Renal cortex interstitium (tissue), 15 donors: ENCODE measurements at places on chromosomes 16 and 17.

DNA sequence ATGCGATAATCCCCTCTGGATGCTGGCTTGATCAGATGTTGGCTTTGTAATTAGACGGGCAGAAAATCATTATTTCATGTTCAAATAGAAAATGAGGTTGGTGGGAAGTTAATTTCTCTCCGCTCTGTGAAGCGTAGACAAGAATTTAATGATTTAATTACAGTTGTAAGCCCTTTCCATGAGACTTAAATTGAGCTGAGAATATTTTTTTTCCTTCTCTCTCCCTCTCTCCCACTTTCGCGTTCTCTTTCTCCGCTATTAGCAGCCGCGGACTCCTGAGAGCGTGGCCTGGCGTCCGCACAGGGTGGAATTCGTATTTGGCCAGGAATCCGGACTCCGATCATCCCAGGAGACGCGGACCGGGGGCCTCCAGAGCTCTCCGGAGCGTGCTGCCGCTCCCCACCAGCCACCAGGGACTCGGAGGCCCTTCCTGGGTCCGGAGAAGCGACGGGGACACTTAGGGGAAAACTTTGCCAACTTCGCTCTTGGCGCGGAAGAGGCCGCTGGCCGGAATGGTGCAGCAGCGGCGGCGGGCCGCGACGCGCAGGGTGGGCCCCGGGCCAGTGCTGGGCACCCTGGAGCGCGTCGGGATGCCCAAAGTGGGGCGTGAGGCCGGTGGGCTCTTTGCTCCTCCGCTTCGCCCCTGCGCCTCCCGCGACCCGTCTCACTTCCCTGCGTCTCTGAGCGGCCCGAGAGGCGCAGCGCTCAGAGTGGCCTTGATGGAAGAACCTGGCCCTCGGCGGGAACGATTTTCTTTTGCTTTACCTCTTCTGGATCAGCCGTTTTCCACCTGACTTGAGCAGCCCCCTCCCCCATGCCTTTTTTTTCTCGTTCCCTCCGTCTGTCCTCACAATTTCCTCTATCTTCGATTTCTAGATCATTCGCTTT lies 3.6 kb upstream of the IRX3 start:
- DNase-seq = no peak

DNA sequence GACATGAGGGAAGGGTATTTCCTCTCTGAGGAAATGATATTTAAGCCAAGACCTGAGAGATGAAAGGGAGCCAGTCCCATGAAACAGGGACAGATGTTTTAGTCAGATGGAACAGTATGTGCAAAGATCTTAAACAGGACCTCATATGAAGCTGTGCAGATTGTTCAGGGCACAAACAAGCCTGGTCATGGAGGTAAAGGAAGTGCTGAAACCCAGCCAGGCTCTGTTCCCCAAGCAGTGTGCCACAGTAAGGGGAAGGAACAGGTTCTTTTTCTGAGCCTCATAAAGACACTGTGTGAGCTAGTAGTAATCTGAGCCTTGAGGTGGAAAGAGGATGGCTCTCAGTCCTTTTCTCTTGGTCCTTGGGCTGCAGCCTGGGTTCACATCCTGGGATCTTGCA lies 159.9 kb downstream of the ANKFN1 start:
- no peak for DNase-seq

- DNase-seq = no peak
These were observed 1.1 kb upstream of the FAM20A start for GRCh38 chr17:68602289-68602688.

DNA sequence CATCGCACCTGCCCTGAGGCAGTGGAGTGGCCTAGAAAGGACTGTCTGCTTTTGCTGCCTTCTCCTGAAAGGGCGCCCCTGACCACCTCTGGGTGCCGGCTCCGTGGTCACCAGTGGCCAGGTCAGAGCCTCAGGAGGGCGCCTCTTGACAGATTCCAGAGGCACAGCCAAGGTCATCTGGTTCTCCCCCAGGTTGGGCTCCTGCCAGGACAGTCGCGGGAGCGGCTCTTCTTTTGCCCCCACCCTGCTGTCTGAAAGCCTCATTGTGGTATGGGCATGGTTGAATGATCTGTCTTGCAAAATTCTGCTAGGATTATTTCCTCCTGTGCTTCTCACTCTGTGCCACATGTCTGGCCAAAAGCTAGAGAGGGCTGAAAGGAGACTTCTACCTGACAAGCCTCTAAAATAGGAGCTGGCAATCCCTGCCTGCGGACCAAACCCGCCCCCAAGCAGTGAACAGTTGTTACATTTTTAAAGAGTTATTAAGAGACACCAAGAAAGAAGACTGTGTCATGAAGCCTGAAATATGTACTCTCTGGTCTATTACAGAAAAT lies 82.8 kb downstream of the SNX29 start:
- DNase-seq = no peak

DNA sequence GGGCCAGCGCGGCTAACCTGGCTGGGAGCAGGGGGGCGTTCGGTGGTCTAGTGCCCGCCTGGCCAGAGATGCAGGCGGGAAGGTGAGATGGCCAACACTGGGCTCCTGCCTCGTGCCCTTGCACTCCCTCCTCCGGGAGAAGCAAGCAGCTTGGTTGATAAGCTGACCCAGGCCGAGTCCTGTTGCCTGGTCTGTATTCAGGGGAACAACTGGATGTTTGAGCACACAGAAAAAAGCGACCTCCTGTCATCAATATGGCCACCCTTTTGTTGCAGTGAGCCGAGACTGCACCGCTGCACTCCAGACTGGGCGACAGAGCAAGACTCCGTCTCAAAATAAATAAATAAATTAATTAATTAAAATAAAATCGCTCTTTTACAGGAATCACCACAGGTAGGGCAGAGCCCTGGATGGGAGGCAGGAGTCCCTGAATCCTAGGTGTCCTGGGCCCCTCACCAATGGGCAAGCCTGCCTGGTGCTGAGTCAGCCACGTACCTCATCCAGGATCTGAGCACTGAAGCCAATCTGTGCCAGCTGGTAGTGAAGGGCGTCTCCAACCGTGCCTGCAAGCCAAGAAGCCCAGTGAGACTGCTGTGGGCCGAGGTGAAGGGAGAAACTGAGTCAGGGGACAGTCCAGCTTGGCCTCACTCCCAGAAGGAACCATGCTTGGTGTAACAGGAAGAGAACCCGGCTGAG lies 31.8 kb downstream of the HASPIN start:
- no peak for DNase-seq

- no peak for DNase-seq
These were observed 183.5 kb upstream of the SDK2 start for GRCh38 chr17:73827627-73828291.

DNA sequence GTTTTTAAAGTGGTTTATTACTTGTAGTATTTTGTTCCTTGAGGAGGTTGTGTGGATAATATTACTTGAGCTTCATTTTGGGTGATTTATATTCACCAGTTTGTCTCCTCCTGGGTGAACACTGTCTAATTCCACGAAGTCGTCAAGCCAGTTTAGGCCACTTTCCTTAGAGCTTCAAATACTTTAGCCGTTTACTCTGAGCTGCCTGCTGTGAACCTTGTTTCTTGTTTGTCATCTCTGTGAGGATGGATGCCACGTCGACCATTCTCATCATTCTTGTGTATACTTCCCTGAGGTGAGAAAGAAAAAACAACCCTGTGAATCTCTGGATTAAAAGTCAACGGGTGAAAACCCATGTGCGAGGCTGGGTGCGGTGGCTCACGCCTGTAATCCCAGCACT lies 9.0 kb downstream of the KRT24 start:
- no peak for DNase-seq

DNA sequence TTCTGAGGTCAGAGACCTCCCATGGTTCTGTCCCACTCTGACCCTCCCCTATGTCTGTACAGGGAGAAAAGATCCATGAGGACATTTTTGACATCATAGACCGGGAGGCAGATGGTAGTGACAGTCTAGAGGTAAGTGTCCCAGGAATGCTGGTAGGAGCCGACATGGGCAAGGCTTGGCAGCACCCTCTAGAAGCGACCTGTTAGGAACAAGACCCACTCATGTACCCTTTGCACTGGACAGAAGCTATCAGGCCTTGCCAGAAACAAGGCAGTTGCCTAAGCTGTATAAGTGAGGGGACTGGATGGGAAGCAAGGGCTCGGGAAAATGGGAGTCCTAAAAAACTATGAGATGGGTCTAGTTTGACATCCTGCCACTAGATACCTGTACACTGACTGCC lies 2.5 kb downstream of the TUBG1 start:
- DNase-seq = no peak
